ENCODE measurements at places on chromosomes 16 and 17.

GRCh38 chr17:67489273-67489672 lies 112.2 kb downstream of the PITPNC1 start:
- DNase-seq = no peak

GRCh38 chr16:349211-349610 lies 3.3 kb downstream of the AXIN1 start:
- no peak for DNase-seq

DNA sequence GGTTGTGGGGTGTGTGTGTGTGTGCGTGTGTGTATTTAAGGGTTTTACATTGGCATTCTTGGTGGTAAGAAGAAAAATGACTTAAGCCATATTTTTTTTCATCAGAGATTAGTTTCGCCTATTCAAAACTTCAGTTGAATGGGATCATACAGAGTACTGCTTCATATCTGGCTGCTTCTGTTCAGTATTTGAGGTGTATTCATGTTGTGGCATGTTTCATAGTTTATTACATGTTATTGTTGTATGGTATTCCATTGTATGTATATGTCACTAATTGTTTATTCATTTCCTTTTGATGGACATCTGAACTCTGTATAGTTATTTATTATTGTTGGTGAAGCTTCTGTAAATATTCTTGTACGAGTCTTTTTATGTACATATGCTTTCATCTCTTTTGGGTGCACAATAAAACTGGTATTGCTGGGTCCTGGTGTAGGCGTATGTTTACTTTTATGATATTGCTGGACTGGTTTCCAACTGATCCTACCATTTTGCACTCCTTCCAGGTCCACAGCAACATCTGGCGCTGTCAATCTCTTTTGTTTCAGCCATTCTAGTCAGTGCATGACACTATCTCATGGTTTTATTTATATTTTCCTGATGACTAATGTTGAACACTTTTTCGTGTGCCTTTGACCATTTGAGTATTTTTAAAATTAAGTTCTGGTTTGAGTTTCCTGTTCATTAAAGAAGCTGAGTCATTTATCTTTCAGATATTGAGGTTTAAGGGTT lies 77.4 kb upstream of the MAF start:
- no peak for DNase-seq

- DNase-seq = no peak
Measured at GRCh38 chr17:61420052-61420451, 20.4 kb downstream of the TBX2 start.

- DNase-seq = no peak
Measured at GRCh38 chr17:80529104-80529903, 15.3 kb upstream of the RPTOR start.

DNA sequence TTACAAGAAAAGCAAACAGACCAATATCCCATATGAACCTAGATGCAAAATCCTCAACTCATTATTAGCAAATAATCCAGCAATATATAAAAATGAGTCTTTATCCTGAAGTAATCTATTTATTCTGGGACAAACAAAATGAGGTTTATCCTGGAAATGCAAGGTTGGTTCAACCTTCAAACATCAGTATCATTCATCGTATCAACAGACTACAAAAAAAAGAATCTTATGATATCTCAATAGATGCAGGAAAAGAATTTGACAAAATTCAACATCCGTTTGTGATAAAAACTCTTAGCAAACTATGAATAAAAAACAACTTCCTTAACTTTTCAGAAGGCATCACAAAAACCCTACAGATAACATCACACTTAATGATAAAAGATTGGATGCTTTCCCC lies 18.4 kb upstream of the BAIAP2 start:
- DNase-seq = no peak

DNA sequence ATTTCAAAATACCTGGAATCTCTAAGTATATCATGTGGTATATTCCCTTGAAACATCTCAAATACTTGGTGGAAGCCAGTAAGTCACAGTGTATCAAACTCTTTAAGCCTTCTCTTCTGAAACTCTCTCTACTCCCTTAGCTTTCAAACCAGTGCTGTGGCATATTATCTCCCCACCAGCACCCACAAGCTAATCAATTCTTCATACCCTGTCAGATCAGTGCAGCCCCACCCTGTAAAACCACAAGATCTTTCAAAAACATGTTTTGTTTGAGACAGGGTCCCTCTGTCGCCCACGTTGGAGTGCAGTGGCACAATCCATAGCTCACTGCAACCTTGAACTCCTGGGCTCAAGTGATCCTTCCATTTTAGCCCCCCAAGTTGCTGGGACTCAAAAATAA lies 91.6 kb upstream of the C17orf78 start:
- DNase-seq = no peak

DNA sequence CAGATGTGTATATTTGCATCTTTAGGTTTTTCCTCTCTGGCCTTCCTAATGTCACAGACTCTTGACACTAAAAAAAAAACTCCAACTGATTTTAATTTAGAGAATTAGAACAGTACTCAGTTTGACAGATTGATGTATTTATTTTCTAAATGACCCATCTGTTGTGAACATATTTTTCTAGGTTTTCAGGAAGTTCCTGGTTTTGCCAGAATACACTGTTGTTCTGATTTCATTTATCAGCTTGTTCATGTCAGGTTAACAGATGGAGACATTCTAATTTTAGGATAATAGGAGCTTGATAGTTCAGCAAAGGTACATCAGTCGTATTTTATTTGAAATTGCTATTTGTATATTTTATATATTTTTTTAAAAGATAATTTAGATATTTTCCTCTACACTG lies 133.4 kb downstream of the TANC2 start:
- no peak for DNase-seq

DNA sequence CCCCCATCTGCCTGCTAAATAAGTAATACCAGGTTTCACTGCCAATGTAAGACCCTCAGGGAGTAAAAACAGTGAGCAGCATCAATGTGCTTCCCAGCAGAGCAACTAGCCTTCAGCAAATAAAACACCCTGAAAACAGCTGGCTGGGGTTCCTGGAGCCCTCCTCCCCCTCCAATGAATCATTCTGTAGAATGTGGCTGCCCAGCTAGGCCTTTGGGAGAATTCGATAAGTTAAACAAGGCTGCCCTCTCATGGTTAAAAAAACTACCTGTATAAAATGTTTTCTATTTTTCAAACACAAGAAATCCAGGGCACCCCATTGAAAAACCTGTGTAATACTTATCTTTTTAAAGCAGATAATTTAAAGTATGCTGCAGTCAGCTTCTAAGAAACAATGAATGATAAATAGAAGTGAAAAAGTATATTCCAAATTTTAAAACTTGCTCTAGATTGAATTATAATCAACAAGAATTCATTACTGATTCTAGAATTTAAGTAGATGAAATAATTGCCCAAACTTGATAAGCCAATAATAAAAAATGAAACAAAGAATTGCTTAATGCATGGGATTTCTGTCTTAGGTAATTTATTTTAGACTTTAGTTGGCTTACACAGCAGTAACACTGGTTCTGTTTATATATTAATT lies 9.4 kb upstream of the TOM1L1 start:
- peak; percentile 83 for DNase-seq

DNA sequence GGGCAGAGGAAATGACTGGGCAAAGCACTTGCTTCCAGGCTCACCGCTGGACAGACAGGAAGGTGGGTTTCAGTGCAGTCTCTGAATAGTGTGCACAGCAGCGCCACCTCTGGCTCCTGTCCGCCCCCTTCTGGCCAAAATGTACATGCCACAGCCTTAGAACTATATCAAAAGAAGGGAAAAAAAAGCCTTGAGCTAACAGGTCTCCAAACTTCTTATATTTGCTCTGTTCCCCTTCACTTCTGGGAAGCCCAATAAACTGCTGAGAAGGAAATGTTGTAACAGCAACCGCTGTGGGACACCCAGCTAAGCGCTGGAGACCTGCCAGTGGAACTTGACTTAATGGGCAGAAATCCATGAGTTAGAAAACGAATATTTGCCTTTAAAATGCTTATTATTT lies 17.5 kb downstream of the COG7 start:
- DNase-seq = peak; percentile 65

GRCh38 chr16:84461413-84462295 lies 42.8 kb downstream of the MEAK7 start:
- no peak for DNase-seq

DNA sequence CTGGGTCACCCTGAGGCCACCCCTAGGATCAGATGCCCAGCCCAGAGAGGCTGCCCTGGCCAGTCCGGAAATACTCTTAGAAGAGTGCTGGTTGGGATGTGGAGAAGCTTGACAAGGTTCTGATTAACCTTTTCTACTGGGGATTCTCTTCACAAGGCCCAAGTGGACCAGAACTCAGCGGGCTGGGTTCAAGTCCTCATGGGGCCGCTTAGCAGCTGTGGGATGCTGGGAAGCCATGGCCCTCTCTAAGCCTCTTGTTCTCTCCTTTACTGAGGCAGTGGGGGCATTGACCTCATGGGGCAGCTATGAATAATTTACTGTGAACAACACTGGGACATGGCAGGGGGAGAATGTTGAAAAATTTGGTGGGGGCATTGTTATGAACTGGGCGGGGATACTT lies 92.8 kb downstream of the CYLD start:
- DNase-seq = no peak

DNA sequence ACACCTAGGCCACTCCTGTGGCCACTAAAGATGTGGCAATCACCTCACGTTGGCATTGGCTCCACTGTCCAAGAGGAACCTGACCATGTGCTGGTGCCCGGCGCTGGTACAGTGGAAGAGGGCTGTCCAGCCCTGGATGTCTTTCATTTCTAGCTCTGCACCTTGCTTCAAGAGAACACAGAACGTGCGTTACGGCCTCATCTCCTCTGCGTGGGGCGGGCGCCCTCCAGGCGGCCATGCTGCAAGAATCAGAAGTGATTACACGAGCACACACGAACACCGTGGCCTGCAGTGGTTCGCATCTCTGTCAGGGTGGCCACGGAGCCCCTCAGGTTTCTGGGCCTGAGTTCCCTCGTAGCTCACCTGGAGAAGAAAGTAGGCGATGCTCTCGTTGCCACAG lies 7.5 kb downstream of the ANKS3 start:
- no peak for DNase-seq

- DNase-seq = no peak
Measured at GRCh38 chr16:13429416-13429815, 490.5 kb upstream of the ERCC4 start.

DNA sequence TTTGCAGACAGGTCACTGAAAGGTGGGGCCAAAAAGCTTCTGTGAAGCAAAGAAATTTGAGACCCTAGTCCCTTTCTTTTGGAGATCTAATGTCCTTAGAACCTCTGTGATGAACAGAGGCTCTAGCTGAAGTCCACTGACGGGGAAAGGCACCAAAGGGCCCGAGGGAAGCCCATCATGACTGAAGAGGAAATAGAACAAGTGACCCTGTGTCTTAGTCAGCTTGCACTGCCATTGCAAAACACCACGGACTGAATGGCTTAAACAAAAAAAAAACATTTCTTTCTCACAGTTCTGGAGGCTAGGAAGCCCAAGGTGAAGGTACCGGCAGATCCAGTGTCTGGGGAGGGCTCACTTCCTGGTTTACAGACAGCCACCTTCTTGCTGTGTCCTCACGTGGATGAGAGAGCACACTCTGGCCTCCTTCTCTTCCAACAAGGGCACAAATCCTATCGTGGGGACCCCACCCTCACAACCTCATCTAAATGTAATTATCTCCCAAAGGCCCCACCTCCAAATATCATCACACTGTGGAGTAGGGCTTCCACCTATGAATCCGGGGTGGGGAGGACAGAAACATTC lies 24.3 kb upstream of the ASGR2 start:
- DNase-seq = no peak

GRCh38 chr17:21318439-21318838 lies 33.9 kb downstream of the MAP2K3 start:
- DNase-seq = no peak

DNA sequence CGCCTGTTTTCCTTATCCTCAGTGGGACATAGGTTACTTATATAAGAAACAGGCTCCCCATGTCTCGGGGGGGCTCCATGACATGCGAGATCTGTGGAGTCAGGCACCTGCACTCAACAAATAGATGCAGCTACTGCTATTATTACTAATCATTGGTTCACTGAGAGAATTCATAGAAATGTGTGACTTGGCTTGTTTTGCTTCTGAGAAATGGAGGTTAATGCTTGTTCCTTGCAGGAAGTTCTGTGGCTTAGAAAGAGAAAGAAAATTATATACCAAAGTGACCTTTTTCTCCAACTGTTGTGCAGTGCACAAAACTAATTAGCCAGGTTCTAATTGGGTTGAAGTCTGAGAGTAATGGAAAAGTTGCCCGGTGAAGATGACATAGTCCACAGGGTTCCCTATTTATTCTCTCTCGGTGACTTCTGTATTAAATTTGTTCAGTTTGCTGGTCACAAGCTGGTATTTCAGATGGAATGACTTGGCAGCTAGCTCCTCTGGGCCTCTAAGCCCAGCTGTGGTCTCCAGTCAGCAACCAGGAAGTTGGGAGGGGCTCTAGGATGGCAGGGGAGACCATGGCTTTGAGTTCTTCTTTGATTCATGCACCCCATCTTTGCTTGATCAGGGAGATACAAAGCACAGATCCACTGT lies 17.6 kb upstream of the MAF start:
- no peak for DNase-seq

DNA sequence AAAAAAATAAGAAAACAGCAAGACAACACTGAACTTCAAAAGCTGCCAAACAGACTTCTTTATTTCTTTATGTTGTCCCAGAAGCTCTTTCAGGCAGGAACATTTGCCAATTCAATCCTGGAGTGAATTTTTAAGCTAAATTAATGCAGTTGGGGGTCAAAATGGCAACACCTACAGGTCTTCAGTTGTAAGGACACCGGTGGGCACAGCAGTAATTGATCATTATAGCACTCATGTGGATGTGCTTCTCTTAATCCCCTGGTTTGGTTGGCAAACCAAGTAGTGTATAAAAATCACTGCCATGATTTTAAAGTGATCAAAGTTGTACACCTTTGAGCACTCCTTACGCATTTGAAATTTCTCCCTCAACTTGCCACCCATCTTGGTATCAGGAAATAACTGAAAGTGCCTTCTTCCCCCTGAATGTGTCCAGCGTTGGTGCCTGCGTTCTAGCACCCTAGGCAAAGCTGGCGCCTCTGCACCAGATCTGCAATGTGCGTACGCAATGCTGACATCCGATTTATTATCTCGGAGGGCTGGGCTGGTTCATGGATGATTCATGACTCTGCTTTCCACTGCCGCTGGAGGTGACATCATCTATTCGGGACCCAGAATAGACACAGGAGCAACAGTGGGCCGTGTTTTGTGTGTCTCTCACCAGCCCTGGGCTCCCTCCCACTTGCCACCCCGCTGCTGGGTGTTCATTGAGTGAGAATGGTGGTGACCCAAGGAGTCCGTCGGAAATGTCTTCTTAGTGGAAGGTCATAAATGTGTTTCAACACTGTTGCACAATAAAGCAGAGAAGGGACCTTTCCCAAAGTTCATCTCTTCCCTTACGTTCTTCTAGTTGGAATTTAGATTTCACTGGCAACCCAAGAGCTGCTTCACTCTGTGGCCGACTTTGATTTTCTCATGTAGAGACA lies 203.4 kb downstream of the CCDC182 start:
- DNase-seq = peak; percentile 85
